Testis (tissue), 5 donors: ENCODE measurements at places on chromosomes 1 and 21. TPM values are rescaled to one million over a fixed set of nuclear protein-coding genes. Genes with fewer than 3 reads are reported as not detected.

DNA sequence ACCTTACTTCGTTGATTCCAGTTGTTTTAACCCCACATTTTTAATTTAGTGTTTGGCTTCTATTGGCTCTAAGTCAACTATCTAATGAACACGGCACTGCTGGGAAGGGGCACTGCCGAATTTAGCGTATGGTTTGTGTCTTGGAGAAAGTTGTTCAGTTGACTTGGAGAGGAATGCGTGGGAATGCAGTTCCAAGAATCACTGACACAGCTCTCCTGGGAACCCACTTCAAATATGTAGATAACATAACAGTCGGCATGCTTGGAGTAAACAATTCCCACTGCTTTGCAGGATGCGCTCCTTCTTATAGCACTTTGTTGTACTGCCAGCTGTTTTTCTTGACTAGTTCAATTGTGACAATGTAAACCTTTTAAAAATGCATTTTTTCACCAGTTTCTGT is 104.3 kb downstream of the RYR2 start:
- no peaks in the 10 kb centered on the region for H3K27me3 ChIP-seq
- peak; percentile 22 for DNase-seq
- H3K36me3 ChIP-seq, result no peaks in the 10 kb centered on the region
- no peaks in the 10 kb centered on the region for H3K4me1 ChIP-seq

The CYP4A11 gene
- not detected for polyA plus RNA-seq

- no peak overlapping the region for H3K27ac ChIP-seq
- no peaks in the 10 kb centered on the region for H3K36me3 ChIP-seq
- DNase-seq, result no peak
- H3K27me3 ChIP-seq, result no peaks in the 10 kb centered on the region
- no peaks in the 10 kb centered on the region for H3K4me1 ChIP-seq
Observed at GRCh38 chr1:199279872-199280645, 641.2 kb downstream of the PTPRC start.

The TCHH gene
- 0.53 TPM for polyA plus RNA-seq

DNA sequence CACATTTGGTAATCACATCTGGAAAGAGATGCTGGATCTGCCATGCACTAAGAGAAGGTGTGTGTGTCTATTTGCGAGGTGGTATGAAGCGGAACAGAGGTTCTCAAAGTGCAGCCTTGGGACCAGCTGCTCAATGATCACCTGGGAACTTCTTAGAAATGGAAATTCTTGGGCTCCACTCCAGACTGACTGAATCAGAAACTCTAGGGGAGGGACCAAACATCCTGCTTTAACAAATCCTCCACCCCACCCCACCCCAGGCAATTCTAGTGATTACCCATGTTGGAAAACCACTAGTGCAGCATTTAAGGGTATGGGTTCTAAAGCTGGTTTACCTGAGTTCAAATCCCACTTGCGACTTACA is 143.9 kb upstream of the JUN start:
- H3K36me3 ChIP-seq, result no peaks in the 10 kb centered on the region
- DNase-seq, result no peak
- H3K4me1 ChIP-seq, result peaks cover 6% of the 10 kb centered on the region
- H3K27me3 ChIP-seq, result no peaks in the 10 kb centered on the region

DNA sequence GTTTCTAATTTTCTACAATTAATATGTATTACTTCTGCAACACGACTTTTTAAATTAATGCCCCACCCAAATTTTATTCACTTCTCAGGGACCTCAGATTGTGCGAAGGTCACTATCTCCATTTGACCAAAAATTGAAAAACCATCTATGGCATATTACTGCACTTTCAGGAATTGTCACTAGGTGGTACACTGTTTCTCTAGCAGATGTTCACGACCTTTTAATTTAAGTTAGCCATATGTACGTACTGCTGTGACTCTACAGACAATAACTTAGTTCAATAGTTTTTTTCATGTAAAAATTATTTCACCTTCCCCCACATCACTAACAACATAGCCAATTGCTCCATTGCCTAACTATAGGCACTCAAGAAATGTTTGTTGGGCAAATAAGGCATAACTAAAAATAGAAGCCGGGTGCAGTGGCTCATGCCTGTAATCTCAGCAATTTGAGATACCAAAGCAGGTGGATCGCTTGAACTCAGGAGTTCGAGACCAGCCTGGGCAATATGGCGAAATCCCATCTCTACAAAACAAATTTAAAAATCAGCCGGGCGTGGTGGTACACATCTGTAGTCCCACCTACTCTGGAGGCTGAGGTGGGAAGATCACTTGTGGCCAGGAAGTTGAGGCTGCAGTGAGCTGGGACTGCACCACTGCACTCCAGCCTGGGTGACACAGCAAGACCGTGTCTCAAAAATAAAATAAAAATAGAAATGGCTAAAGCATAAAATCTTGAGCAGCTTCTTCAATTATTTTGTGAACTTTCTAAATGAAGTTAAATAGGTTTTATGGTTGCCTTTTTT is 75.7 kb upstream of the PKN2 start:
- H3K36me3 ChIP-seq, result no peaks in the 10 kb centered on the region
- no peaks in the 10 kb centered on the region for H3K4me1 ChIP-seq
- H3K27ac ChIP-seq, result no peak overlapping the region
- no peak overlapping the region for H3K4me3 ChIP-seq

GRCh38 chr1:156045076-156045475 is 8.5 kb downstream of the UBQLN4 start:
- H3K4me1 ChIP-seq, result no peaks in the 10 kb centered on the region
- no peaks in the 10 kb centered on the region for H3K36me3 ChIP-seq
- DNase-seq, result no peak
- H3K4me3 ChIP-seq, result no peak overlapping the region
- no peak overlapping the region for H3K27ac ChIP-seq
- H3K27me3 ChIP-seq, result no peaks in the 10 kb centered on the region

The GBP2 gene
- 39.5 TPM for polyA plus RNA-seq

- H3K36me3 ChIP-seq, result no peaks in the 10 kb centered on the region
- no peak overlapping the region for H3K4me3 ChIP-seq
- no peak overlapping the region for H3K27ac ChIP-seq
- no peaks in the 10 kb centered on the region for H3K27me3 ChIP-seq
Observed at GRCh38 chr21:44313451-44313850, 13.6 kb downstream of the PFKL start.

DNA sequence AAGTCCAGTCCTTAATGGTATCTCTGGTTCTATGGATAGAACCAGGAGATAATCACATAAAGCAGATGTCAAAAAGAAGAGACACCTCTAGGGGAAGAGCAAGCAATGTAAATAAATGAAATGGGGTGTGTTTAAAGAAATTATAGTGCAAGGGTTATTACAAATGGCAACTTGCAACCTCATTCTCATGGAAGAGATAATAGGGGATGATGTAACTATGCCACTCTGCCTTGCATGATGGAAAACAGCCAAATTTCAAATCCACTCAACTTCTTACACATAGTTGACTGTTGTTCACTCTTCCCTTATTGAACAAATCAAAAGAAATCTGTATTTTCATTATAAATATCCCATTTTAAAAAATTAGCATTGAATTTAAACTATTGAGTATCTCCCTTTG is 274.0 kb upstream of the TMPRSS15 start:
- no peaks in the 10 kb centered on the region for H3K27me3 ChIP-seq
- no peaks in the 10 kb centered on the region for H3K4me1 ChIP-seq
- no peak for DNase-seq
- no peaks in the 10 kb centered on the region for H3K36me3 ChIP-seq

The S100A6 gene
- 372 TPM for polyA plus RNA-seq
